ENCODE measurements at places on chromosomes 2 and 18.

DNA sequence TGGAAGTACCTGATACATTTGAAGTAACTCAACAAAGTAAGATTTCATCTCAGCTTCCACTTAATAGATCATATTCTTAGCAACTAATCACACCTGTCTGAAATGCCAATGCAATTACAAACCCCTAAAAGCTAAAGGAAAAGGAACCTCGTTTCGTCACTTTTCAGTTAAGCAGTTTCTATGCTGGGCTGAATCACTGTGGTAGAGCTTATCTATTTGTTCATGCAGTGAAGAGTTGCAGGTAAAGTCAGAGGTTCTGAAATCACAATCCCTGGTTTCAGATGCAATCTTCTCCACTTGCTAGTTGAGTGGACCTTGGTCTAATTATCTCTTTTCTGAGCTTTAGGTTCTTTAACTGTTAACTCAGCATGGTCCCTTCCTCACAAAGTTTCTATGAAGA, 6.3 kb downstream of the HRH4 start:
- DNase-seq: no peak

DNA sequence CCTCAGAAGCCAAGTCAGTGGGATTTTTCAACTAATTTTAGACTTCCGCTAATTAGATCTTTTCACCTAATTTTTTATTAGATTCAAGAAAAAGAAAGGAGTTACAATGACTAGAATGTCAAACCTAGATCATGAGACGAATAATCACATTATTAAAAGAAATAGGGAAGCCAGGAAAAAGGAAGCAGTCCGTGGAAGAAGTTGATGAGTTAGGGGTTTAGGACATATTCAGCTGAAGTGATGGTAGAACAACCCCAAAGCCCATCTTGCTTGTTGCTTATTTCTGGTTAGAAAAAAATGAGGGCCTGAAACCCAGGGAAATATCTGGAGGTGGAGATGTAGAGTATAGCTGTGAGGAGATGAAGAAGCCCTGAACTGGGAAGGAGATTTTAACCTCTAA, 8.0 kb downstream of the KLF7 start:
- DNase-seq: no peak

- no peak for DNase-seq
These were observed 7.2 kb downstream of the PDCD1 start for GRCh38 chr2:241851325-241852115.

GRCh38 chr18:35467624-35468016, 30.1 kb downstream of the INO80C start:
- no peak for DNase-seq

DNA sequence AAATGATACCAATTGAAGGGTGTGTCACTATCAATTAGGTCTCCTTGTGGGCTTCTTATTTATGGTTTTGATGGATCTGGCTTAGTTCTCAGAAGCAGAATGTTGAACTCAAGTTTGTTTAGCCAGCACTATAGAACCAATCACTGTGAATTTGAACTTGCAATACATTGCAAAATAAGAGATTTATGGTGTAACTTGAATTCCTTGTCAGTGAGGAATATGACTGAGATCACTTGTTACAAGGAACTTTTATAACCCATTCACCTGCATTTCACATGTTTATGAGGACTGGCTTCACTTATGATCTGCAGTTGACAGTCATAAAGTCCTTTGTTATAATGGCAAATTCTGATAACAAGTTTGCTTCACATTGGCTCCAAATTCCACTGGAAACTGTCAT, 9.8 kb downstream of the GATA6 start:
- DNase-seq: no peak

All from stimulated activated CD8-positive, alpha-beta memory T cell treated with anti-CD3 and anti-CD28 coated beads, Interleukin-15, amount 100 ng/mL, for 4 hours (primary cell).